ENCODE measurements at places on chromosomes 4 and X.

- no peak for DNase-seq
These were observed at the start of gene AKAP14 for GRCh38 chrX:119895843-119896326. Gene AKAP14 (plus strand): TSS chrX:119895893. CDS start chrX:119903224, 7,331 bp downstream.

GRCh38 chrX:136825771-136826170 lies 45.0 kb upstream of the ARHGEF6 start:
- no peak for DNase-seq

DNA sequence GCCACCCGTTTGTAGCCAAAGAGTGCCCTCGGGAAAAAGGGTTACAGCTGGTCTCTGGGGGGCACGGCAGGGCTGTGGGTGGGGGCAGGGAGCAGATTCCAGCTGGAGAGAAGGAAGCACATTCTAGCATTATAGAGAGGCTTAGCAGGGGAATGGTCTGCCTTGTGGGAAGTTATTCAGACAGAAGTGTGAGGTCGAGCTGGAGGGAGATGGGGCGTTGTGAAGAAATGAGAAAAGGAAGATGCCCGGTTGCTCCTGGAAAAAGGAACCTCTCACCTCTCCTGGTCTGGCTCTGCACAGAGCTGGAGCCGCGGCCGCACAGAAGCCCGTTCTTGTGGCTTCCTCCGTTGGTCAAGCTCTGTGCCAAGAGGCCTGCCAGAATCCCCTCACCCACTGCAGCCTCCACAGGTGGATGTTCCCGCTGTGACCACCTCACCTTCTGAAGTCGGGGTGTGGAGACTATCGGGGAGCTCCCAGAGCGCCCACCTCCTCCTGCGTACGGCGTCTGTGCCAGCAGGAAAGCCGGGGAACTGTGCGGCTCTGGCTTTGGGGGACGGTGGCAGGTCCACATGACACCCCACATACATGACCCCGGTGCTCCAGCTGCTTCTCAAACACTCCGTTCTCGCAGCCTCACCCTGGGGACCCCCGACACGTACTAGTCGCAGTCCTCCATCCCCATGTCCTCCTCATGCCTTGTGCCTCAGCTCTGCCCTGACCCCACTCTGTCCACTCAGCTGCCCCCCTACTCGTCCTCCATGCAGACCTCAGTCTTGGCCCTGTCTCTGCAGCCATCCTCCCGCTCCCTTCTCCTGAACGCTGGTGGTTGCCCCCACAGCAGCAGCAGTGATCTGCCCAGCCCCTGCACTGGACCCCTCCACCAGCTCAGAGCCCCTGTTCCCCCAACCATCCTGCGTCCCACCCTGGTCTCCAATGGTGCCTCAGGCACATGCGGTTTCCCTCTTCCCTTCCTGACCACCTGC lies 52.2 kb upstream of the HGFAC start:
- no peak for DNase-seq

GRCh38 chrX:16977771-16978170 lies 31.3 kb downstream of the REPS2 start:
- DNase-seq: no peak

DNA sequence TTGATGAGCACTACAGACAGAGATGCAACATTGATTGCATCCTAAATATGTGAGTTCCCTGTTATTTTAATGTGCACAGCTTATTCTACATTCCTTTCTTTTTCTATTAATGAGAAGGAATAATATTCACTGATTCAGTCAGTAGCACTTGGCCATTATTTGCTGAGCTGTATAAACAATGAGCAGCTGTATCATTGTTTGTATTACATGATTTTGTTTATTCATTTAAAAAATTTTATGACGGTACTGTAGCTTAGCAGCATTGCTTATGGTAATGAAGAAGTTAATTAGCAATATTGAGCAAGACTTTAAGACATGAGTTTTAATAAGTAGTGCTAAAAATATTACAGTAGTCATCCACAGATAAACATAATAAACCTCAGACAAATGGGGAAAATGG lies 582.0 kb downstream of the ADGRL3 start:
- no peak for DNase-seq

GRCh38 chr4:84530871-84531270 lies 31.8 kb upstream of the NKX6-1 start:
- DNase-seq: no peak

DNA sequence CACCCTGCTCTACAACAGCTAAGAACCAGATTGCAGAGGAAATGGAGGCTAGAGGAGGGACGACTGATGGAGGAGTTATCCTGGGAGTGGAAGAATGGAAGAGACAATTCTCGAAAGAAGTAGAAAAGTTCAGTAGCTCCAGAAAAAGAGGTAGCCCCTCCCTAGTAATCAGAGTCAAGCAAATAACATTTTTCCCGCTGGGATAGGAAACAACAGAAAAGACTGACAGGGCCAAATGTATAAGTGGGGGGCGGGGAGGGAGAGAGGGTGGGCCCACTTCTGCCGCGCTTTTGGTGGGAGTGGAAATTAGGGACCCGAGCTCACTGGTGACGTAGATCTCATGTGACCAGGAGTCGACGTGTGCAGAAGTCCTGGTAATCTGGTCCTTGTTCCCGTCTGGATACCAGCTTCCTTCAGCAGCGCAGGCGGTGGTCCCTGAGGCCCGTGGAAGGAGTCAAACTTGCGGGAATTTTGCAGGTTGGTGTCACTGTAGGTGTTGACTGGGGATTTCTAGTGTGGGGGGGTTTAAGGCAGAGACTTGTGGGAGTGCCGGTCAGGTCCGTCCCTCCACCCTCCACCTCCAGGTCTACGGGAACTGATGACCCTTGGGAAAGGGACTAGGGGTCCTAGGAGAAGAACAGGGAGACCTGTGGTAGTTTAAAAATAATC lies at the start of gene TCEAL9:
TCEAL9 (plus strand) TSS at position 377 of the 669 bp plus-strand sequence. CDS start 1,179 bp downstream, outside the sequence.
- peak; percentile 11 for DNase-seq

DNA sequence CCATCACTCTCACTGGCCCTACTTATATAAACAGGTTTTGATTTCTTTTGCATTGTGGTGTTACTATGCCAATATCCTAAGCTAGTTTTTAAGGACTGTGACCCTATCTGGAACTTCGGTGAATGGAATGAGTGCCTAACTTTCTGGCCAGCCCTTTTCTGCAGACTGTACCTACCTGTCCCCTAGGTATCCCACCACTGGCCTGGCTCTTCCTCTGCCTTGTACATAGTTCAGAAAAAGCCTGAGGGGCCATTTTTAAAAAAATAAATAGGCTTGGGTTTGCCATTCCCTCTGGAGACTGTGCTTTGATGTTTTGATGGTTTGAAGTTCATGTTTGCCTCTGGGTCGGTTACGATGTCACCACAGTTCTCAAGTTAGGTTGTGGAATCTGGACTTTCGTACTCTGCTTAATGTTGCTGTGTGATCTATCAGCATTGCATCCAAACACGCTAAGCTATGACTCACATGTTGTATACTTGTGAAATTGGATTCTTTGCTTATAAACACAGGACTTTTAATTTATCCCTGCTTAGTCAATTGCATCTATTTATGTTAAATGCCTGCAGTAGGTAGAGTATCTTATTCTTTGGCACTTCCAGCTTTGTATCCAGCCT lies 182.0 kb downstream of the ANKRD50 start:
- no peak for DNase-seq

GRCh38 chr4:138070816-138071215 lies 171.3 kb downstream of the SLC7A11 start:
- DNase-seq: no peak

DNA sequence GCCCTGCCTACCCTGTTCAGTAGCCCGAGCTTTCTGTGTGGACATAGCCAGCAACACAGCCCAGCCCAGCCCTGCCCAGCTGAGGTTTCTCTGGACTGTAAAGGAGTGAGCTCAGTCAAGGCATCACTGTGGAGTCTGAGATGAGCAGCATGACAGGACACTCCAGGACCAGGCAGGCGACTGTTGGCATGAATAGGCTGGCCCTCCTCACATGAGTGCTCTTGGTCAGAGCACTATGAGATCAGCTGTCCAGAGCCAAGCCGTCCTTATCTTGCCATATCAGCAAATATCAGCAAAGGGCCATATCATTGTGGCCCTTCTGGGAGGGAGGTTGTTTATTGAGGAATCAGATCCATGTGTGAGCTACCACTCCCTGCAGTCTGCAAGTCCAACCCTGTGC lies 30.9 kb downstream of the REELD1 start:
- DNase-seq: peak; percentile 4

DNA sequence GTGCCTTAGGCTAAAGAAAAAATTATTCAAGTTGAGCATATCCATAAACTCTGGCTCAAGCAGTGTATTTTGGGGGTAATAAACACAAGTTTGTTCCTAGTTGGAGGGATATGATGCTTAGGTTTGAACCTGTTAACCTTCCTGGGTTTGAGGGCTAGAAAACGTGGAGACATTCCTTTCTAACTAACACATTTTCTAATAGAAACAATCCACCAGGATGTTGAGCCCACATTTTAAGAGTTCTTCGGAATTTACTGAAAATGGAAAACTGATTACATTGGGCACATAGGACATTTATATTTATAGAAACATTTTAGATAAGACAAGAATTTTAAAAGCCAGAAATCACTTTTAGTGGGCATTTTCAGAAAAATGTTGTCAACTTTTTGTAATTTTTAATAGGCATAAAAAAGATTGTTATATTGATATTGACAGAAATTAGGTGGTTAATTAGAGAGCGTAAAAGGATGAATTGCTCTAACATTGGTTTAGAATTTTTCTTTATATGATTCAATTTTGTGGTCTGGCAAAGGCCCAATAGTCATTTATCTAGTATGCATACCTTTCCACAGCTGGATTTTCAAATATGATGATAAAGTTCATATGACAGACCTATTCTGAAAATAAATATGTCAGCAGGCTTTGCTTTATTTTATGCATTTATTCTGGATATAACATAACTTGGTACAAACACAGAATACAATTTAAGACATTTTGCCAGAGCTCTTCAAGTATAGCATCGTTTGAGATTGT lies 49.2 kb downstream of the CEP44 start:
- no peak for DNase-seq

DNA sequence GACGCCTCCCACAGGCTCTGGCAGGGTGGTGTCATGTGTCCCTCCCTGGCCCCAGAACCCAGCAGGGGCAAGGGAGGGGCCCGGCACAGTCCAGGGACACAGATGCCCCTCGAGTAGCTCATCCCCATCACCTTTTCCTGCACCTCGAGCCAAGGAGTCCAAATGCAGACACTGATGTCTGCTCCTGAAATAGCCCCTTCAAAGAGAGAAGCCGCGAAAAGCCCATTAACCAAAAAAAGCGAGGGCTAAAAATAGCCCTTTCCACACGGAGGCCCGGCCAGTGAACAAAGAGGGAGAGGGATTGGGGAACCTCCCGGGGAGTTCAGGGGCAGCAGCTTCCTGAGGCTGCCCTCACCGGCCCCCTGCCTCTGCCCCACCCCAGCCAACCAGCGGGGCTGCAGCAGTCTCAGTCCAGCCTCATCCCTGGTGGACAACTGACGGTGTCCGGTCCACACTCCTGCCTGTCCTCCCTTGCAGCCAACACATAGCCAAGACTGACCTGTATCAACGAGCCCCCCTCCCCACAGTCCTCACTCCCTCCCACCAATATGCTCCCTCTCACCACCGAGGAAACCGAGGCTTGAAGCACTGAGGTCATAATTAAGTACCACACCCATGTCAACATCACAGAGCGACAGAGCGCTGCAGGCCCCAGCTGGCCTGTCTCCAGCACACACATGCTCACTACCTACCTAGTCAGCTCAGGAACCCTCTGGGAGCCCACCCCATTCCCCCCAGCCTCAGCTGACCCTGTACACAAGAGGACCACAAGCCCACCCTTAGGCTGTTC lies 23.9 kb downstream of the WDR1 start:
- no peak for DNase-seq

GRCh38 chrX:80817002-80817401 lies 7.3 kb upstream of the BRWD3 start:
- no peak for DNase-seq

- no peak for DNase-seq
These were observed 819.5 kb downstream of the TECRL start for GRCh38 chr4:63589796-63590195.

DNA sequence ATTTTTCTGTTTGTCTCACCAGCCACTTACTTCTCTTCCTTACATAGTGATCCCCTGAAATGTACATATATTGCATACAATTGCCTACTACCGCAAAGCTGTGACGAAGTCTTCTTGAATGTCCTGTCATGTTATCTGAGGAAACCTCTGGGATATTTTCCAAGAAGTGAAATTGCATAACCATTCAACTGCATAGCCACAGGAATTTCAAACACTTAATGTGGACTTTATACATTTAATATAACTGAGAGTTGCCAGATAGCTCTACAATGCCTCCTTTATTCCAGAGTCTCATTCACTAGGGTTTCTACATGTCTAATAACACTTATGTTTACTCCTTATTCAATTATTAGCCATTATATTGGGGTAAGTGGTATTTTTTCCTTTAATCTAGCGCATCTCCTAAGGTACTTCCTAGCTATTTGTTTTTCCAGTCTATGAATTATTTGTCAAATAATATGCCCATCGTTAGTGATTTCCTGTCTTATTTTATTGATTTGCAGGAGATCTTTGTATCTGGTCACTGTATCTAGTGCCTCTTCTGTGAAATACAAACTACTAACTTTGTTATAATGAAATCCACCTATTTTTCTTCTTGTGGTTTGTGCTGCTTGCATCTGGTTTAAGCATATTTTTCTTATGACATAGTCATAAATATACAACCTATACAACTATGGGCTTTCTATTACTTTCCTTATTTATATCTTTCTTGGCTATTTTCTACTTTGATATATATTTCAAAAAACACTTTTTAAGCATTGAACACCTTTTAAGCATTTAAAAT lies 69.2 kb upstream of the GRID2 start:
- peak; percentile 1 for DNase-seq

- DNase-seq: no peak
These were observed 513.1 kb upstream of the CNKSR2 start for GRCh38 chrX:20861113-20861512.

- DNase-seq: no peak
These were observed 5.8 kb downstream of the RXFP1 start for GRCh38 chr4:158527516-158527915.

- no peak for DNase-seq
These were observed 25.4 kb downstream of the TMSB4X start for GRCh38 chrX:13000301-13000811.

DNA sequence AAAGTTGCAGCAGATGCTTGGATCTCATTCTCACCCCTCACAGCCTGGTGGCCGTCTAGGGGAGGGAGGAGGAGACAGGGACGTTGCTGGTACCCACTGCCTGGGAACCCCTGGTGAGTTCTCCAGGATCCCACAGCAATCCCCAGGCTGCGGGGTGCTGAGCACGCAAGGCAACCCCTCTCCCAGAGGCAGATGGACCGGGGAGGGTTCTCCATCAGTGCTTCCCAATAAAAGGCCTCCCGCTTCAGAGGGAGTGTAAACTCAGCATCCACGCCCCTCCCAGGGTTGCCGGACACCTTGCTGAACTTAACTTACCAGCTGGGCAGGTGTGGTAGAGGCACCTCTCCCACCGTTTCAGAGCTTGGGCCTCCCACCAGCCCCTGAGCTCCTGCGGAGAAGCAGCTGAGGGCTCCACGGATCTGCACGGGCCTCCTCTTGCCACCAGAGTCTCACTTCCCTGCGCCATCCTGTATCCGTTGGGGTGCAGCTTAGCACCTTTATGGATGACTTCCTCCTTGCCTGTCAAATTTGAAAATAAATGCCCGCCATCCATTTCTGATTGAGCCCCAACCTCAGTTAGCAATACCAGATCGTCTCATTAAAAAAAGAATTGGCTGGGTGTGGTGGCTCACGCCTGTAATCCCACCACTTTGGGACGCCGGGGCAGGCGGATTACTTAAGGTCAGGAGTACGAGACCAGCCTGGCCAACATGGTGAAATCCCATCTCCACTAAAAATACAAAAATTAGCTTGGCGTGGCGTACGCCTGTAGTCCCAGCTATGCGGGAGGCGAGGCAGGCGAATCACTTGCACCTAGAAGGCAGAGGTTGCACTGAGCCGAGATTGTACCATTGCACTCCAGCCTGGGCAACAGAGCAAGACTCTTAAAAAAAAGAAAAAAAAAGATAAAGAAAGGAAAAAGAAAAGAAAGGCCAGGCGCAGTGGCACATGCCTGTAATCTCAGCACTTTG lies 14.8 kb upstream of the TBC1D14 start:
- no peak for DNase-seq
